ENCODE measurements at places on chromosomes 16 and 17.

GRCh38 chr16:17026600-17027242 lies 444.0 kb downstream of the XYLT1 start:
- DNase-seq = peak; percentile 17

DNA sequence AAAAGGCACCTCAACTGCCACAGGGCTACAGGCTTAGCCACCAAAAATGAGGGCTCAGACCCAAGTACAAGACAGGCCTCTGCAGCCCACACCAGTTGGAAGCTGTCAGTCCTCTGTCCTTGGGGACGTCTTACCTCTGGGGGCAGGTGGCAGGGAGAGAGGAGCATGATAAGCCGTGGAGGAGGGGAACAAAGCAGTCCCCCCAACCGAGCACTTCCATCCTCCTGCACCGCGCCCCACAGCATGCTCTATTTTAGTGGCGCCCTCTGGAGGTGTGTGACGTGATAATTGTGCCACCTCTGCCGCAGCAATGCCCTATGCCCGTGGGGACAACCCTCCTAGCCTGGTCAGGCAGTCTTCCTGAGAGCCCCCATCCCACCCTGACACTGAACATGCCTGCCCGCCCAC lies 13.6 kb downstream of the G6PC3 start:
- DNase-seq = no peak

GRCh38 chr16:76705892-76706291 lies 428.7 kb downstream of the CNTNAP4 start:
- no peak for DNase-seq

GRCh38 chr17:2235792-2236366 lies 67.7 kb downstream of the SMG6 start:
- no peak for DNase-seq

- DNase-seq = no peak
Observed at GRCh38 chr17:52751051-52751450, 592.5 kb upstream of the CA10 start.

GRCh38 chr16:8262299-8262698 lies 328.0 kb downstream of the TMEM114 start:
- no peak for DNase-seq

GRCh38 chr16:12511708-12512107 lies 292.0 kb downstream of the CPPED1 start:
- no peak for DNase-seq

- no peak for DNase-seq
Observed at GRCh38 chr16:66614161-66614802, 9.8 kb downstream of the CMTM3 start.

- no peak for DNase-seq
Observed at GRCh38 chr16:66070140-66070917, 296.2 kb upstream of the CDH5 start.

DNA sequence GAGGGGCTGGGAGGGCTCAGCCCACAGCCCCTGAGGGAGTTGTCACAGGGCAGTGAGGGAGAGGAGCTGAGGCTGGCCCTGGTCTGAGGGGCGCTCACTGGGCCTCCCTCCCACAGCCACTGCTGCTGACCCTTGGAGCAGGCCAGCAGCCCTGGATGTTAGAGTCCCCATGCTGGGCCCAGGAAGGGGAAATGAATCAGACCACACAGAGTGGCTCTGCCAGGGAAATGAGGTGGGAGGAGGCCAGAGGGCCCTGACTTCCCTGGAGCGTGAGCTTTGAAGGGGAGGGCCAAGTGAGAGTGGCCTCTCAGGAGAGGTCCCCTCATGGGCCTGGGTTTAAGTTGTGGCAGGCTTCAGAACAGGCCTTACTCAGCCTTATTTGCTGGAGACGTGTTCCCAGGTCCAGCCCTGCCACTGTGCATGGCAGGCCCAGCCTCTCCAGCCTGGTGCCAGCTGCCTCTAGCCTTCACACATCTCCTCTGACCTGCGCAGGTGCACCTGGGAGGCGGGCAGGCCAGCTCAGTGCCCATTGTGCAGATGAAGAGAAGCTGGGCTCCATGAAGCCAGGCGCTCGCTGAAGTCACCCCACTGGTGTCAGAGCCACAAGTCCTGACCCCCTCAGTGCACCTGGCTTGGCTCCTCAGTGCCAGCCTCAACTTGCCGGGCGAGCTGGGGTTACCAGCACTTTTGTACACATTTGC lies 15.4 kb downstream of the GPT2 start:
- DNase-seq = no peak

DNA sequence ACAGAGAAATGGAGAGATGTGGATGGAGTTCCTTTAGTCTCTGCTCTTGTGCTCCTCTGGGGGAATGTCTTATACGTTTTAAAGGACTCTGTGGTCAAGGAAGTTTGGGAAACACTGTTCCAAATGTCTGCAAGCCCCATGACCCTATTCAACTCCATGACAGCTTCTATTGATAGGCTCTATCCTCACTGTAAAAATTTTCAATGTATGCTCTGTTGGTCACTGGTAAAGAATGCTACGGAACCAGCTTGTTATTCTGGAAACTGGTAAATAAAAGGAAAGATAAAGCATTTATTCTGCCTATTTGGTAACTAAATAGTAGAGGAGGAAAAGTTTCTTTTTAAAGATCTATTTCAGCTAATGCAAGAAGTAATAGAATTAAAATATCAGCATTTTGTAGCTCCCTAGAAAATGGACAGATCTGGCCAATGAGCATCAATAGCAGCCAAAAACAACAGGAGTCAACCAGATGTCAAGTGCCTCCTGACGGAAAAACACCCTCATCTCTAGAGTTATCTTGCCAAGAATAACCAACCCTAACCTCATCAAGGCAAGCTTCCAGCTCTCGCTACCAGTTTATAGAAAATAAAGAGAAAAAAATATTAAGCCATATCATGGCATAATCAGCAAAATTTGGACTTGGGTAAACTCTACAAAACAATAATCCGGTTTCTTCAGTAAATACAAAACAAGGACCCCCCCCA lies 16.1 kb downstream of the GDE1 start:
- DNase-seq = no peak

GRCh38 chr17:44221862-44222111 lies 2.3 kb upstream of the UBTF start:
- no peak for DNase-seq

DNA sequence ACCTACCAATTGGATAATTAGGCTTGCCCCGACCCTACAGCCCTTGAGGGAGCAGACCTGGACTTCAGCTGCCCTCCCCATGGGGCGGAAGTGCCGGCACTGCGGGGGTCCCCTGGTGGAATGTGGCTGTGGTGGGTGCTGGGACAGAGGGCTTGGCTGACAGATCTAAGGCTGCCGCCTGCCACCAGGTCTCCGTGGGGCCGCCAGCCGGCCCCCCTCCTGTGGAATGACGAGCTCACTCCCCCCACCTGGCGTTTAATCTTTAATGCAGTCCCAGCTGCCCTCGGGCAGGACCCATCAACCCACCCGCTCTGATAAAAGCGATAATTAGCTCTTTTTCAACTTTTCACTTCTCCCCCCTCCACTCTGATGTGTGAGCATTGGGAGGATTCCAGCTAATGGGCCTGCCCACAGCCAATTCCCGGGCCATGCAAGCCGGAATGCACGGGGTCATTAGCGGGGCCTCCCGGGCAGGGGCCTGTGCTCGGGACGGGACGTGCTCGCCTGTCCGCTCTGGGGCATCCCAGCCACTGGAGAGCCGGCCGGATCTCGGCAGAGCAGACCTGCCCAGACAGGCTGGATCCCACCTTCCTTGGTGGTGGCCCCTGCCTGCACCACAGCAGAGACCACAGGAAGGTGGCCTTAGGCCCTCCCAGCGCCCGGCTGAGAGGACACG lies 28.3 kb upstream of the GOSR2 start:
- no peak for DNase-seq

DNA sequence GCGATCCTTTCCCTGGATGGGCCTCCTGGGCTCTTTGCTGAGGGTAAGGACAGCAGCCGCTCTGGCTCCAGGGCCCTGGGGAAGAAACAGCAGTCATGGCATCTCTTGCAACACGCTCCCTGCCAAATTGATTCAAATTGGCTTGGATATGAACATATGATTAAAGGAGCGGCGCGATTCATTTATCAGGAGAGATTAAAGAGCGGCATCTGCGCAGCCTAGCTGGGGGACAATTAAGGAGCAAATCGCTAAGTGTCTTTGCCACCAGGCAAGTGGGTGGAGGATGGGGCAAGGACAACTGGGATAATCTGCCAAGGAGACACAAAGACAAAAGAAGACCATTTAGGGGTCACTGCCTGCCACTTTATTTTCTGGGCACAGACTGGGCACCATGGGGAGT lies 27.8 kb downstream of the PIPOX start:
- DNase-seq = no peak

DNA sequence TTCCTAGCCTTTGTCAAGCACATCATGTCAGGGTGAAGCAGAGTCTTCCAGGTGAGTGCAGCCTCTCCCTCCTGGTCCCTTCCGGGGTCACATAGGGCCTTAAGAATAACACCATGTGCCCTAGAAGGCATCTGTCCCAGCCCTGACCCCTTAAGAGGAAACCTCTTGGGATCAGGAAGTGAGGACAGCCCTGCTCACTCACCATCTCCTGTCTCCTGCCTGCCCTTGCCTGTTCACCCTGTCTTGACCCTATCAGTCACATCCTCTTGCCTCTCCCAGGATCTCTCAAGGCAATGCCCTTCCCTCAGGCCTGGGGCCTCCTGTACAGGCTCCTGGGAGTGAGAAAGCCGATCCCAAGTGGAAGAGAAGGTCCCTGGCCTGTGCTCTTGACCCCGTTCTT lies 13.9 kb downstream of the MYL4 start:
- DNase-seq = no peak

DNA sequence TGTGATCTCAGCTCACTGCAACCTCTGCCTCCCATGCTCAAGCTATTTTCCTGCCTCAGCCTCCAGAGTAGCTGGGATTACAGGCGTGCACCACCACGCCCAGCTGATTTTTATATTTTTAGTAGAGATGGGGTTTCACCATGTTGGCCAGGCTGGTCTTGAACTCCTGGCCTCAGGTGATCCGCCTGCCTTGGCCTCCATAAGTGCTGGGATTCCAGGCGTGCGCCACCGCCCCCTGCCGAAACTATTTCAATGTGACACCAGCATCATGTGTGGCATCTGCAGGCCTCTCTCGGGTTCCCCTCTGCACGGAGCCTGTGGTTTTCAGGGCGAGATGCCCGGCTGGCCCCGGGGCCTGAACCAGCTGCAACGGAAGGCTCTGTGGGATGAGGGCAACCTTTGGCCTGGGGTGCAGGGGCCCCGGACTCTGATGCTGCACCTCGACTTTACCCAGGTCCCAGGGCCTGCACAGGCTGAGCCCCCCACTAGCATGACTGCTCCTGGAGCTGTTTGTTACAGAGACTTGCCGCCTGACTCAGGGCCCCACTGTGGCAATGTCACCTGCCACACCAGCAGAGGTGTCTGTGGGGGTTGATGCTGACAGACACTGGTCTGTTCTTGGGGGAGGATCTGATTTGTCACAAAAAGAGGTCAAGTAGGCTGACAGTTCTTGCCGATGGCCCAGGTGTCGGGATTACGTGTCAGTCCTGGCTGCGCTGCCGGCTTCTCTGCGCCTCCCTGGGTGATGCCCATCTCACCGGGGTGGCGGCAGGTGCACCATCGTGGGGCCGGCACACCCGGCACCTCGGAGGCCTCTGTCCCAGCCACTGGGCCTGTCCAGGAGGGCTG lies 8.6 kb upstream of the TEX19 start:
- DNase-seq = peak; percentile 34

DNA sequence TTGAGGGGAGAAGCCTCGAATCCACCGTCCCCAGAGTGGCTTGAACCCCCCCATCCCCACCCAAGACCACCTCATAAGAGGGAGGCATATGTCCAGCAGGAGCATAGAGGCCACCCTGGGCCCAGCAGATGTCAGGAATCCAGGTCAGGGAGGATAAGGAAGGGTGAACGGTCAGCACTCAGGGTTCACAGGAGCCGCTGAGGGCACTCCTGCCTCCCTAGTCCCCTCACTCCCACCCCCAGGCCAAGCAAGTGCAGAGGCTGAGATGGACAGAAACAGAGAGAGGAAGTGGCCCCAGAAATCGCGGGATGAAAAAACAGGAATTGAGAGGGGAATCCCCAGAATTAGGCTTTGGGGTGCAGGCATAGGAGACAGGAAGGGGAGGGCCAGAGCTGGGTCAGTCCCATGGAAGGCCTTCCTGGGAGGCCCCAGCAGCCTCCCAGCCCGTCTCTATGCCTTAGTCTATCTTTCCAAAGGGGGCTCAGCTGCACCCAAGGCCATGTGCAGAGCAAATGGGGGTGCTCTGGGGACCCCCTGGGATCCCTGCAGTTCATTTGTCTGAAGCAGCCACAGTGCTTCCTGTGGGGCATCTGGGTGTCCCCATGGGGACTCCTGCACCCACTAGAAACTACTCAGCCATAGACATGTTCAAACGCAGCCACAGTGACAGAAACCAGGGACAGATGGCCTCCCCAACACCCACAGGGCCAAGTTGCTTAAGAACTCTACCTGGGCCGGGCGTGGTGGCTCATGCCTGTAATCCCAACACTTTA lies 1.7 kb downstream of the CMTM3 start:
- no peak for DNase-seq

- DNase-seq = no peak
Observed at GRCh38 chr16:58028541-58029070, 3.1 kb downstream of the MMP15 start.

GRCh38 chr16:85762970-85763369 lies 12.1 kb upstream of the C16orf74 start:
- no peak for DNase-seq

GRCh38 chr17:4583782-4584100 lies 588 bp upstream of the SMTNL2 start:
- no peak for DNase-seq

DNA sequence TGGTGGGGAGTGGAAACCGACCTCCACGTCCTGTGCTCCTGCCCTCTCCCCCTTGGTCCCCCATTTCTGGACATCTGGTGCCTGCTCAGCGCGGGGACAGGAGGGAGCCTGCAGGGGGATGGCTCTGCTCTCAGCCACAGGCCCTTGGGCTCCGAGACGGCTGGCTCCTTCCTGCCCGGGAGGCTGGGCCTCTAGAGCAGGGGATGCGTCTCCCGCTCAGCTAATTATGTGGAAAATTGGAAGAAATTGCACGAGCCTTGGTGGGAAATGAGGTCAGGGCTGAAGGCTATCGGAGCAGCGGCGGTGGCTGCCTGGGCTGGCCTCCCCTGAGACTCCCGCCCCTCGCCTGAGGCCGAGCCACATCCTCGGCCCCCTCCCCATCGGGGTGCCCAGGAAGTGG lies 154.6 kb upstream of the CIBAR2 start:
- DNase-seq = no peak

DNA sequence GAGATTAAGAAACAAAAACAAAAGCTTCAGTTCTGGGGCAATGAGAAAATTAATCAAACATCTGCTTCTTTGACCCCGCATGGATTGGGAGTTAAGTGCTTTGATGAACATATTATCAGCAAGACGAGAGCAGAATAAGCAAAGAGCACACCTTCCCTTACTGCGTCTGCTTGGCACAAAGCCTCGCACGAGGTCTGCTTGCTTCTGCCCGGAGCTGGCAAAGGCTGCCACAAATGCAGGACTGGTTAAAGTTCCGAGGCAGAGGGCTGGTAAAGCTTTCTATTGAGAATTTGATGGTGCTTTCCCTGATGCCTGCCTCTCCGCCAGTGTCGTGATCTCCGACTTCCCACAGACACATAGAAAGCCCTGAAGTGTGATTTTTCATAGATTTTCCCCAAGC lies 17.0 kb downstream of the VAT1L start:
- no peak for DNase-seq

- no peak for DNase-seq
Observed at GRCh38 chr17:51765282-51766135, 393.0 kb downstream of the CA10 start.

GRCh38 chr17:36856903-36857381 lies 80.3 kb upstream of the LHX1 start:
- no peak for DNase-seq

GRCh38 chr16:57675741-57676551 lies 7.8 kb downstream of the ADGRG3 start:
- no peak for DNase-seq

- DNase-seq = no peak
Observed at GRCh38 chr16:11576427-11577289, 10.1 kb downstream of the LITAF start.
